ENCODE measurements at places on chromosomes 1 and 21.

DNA sequence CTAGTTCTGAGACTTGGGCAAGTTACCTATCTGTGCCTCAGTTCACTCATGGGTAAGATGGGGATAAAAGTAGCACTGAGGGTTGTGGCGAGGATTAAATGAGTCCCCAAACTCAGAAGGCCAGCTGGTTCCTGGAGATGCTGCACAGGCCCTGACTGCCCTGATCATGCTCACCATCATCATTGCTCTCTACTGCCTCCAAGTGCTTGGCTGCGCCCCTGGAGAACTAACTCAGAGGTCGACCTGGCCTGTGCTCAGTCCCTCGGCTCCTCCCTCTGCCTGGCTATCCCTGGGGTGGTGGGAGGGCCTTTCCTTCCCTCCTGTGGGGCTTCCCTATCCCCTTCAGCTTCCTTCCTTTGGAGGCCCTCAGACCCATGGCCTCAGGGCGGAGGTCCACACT lies 5.6 kb downstream of the SLC5A9 start:
- DNase-seq, result no peak

GRCh38 chr1:167713330-167714081 lies 8.3 kb upstream of the MPZL1 start:
- DNase-seq, result no peak

GRCh38 chr1:244802041-244802440 lies 33.4 kb upstream of the COX20 start:
- DNase-seq, result no peak

DNA sequence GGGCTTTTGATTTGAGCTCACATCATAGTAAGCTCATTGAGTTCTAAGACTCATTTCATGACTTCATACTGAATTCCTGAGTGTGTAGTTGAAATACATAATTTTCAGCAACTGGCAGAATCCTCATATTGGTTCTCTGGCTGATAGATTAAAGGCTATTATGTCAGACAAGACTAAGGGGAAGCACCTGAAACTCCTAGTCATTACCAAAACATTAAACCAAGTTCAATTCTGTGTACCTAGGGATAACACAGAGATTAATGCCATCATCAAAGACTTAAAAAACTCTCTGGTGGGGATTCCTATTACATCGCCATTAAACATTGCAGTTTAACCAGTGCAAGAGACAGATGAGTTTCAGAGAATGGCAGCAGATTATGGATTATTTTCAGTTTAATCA lies 339.1 kb downstream of the PTPRC start:
- no peak for DNase-seq

DNA sequence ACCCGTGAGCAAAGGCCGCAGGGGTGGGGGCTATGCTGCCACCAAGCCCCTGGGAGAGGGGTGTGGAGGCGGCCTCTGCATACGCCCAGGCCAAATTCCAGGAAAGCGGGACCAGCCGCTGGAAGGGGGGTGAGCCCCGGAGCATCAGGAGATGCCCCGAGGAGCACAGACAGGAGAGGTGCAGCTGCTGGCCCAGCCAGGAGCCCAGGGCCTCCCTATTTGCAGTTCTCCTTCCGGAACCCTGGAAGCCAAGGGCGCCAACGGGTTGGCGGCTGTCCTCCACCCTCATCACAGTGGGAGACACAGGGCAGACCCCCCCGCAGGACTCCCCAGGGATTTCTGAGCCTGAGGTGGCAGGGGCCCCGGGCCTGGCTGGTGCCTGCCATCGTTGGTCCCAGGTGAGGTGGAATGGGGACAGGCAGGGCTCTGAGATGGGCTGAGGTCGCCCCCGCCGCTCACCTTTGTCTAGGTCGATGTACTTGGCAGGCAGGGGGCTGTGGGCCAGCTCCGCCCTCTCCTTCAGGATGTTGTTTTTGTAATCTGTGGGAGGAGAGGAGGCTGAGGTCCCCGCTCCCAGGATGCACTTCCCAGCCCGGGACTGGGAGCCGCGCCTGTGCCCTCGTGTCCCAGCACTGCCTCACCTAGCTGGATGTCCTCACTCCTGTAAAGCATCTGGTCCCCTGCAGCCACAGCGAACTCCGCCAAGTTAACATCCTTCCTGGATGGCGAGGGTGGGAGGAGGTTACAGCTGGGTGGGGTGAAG lies 4.4 kb upstream of the DVL1 start:
- no peak for DNase-seq

GRCh38 chr1:25774921-25775771 lies 24.8 kb upstream of the SELENON start:
- peak; percentile 46 for DNase-seq

GRCh38 chr1:59814180-59814900 lies 409 bp upstream of the HOOK1 start:
- DNase-seq, result peak; percentile 58

GRCh38 chr1:118751166-118751565 lies 237.0 kb downstream of the TBX15 start:
- DNase-seq, result no peak

DNA sequence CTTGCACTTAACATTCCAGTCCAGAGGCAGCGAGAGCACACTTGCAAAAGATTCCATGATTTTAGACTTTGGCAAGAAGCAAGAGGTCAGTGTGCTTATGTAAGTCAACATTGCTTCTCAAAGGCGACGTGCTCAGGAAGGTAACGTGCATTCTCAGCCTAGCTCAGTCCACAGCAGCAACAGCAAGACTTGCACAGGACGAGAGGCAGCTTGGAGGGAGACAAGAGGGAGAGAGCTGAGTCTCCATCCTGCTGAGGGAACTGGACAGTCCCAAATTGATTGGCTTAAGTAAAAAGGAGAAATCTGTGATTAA lies 56.5 kb downstream of the PTP4A2 start:
- no peak for DNase-seq

GRCh38 chr1:154750681-154751665 lies 119.1 kb downstream of the KCNN3 start:
- DNase-seq, result no peak

- DNase-seq, result no peak
These were observed 119.0 kb upstream of the NFIA start for GRCh38 chr1:60963167-60963940.

DNA sequence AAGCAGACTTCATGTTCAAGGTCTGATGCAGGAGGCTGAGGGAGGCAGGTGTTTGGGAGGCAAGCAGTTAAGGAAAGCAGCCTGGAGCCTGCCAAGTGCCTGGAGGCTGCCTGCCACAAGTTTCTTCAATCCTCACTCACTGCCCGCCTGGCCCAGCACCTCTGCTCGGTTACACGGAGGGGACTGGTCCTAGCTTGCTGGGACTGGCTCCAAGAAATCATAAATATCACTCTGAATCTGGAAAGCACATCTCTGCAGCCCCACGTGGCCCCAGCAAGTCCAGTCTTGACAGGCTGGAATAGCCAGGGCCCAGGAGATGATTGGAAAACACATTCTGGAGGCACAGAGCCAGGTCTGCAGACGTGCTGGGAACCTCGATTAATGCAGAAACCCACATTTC lies 83.9 kb downstream of the BCAR3 start:
- DNase-seq, result no peak

DNA sequence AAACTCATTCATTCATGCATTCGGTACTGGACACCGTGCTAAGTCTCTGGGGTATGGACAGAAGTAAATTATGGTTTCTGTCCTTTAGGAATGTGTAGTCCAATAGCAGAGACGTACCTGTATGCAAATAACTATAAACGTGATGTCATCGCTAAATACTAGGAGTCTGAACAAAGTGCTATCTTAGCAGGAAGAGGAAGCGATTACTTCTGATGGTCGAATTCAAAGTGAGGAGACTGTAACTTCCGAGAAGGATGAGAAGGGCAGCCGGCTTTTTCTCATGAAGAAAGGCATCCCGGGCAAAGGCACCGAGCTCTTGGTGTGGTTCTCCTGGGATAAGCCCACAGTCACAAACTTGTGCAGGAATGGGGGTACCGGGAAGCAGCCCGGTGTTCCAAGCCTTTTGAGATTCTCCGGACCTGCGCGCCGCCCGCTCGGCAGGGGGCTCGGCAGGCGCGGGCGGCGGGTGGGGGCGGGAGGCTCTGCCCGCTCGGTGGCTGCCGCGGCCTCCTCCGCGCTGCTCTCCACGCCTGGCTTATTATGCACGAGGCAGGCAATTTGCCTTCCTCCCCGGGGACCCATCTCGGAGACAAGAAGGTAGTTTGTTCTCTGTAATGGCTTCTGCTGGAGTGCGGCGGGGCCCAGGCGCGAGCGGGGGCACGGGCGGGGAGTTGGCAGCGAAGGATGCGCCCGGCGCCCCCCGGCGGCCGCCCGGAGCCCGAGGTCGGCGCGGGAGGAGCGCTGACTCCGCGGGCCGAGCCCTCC lies 67.5 kb upstream of the CD1D start:
- DNase-seq, result no peak

- no peak for DNase-seq
These were observed 3.5 kb downstream of the EPHX1 start for GRCh38 chr1:225813214-225813964.

- no peak for DNase-seq
These were observed 19.0 kb downstream of the BTG2 start for GRCh38 chr1:203324105-203325025.

- DNase-seq, result no peak
These were observed 95.6 kb downstream of the ZNF281 start for GRCh38 chr1:200314085-200314750.

DNA sequence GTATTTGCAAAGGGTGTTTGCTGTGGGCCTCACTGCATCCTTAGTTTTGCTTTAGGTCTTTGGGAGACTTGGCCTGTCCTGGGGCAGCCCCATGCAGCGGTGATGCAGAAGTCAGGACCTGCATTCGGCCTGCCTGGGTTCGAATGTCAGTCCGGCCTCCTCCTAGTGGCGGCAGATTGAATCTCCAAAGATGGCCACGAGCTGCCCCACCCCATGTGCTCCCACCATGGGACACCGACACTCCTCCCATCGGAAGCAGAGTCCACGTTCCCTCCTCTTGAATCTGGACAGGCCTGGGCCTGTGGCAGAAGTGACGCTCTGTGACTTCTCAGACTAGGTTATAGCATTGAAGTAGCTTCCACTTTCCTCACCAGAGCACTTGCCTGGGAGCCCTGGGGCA lies 16.3 kb upstream of the NPPB start:
- no peak for DNase-seq

GRCh38 chr1:9346566-9346965 lies 53.9 kb downstream of the SPSB1 start:
- DNase-seq, result no peak

DNA sequence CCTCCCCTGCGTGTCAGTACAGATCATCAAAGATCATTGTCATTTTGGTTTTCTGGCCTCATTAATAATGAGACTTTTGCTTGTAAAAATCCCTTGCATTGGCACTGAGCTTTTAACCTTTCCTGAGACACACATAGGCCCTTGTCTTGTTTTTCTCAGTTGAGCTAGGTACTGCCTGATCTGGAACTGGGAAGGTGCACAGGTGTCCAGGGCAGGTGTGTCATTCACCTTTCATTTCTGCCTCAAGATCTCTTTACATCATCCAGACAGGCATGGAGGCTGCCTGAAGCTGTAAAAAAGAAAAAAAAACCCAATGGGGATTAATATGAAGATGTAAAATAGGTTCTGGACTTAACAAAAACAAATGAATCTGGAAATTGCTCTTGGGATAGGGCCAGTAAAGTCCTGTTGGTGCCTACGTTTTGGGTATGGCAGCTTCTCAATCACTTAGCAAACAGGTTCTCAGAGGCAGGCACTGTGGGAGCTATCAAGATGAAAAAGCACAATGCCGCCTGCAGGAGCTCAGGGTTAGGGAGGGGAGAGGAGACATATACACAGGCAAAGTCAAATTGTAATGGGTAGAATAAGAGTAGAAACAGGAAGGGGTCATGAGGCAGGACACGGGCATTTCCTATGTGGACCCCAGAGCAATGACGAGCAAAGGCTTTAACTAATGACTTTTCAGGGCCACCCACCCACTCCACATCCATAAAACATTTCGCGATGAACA lies 1.0 kb upstream of the KCNC4 start:
- DNase-seq, result no peak

DNA sequence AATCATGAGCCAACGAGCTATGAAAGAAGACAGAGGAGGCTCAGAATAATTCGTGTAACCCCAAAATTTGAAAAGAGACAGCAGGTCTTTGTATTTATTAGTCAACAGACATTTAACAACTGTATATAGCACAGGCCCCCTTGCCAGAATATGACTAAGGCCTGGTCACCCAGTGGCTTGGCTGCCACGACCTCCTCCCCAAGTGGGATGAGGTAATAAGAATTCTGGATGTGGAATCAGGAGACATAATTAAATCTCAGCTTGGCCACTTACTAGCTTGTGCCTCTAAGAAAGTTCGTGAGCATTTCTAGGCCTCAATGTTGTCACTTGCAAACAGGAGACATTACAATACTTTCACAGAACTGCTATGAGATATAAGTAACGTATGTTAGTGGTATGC lies 134.2 kb upstream of the TNFSF4 start:
- DNase-seq, result no peak

DNA sequence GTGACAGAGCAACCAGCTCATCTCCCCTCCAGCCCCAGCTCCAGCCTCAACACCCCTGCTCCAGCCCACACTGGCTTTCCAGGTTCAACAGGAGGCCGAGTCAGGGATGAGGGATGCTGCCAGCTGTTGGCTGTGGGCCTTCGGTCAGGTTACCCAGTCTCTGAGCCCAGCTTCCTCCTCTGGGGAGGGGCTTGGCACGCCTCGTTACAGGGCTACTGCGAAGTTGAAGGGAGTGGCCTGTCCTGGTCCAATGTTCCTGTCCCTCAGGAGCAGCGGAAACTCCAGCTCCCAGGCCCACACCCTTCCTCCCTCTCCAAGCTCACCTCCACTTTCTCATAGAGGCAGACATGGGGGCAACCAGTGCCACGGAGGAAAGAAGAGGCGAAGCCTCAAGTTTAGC lies 15.1 kb upstream of the TAS1R2 start:
- DNase-seq, result no peak

- no peak for DNase-seq
These were observed 10.1 kb downstream of the FASLG start for GRCh38 chr1:172669011-172669410.

- DNase-seq, result no peak
These were observed 2.5 kb upstream of the PKNOX1 start for GRCh38 chr21:42971897-42972275.

- no peak for DNase-seq
These were observed 6.6 kb downstream of the CLEC20A start for GRCh38 chr1:178490136-178490535.

GRCh38 chr1:60073605-60074278 lies at the start of gene C1orf87:
C1orf87 (minus strand) TSS chr1:60073770; CDS start chr1:60072643, 1,127 bp downstream.
- DNase-seq, result no peak

DNA sequence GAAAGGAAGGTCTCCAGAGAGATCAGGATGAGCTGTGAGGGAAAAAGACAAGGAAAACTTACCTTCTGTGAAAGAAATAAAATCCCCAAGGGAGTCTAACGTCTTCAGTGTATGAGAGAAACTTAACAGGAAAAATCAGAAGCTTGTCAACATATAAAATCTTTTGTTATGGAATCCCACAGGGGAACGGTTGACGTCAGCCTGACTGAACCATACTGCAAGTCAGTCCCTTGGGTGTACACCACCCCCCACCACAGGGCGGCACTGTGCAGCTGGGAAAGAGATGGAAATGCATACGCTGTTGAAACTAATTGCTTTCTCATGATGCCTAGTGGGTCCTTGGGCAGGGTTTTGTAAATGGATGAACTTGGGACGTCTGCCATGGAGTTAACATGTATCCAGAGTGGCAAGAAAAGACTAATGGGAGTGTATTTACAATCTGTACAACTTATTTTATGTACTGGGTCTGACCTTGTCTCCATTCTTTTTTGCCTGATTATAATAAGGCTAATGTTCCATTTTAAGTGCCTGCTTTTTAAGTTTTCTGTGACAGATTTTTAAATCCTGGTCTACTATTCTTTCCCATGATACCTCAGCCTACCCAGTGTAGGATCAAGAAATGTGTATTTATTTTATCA lies 22.7 kb downstream of the UTP25 start:
- no peak for DNase-seq

- DNase-seq, result no peak
These were observed 10.5 kb downstream of the ARID1A start for GRCh38 chr1:26706315-26706714.

GRCh38 chr1:64296459-64296858 lies 93.0 kb downstream of the UBE2U start:
- no peak for DNase-seq

All from stimulated activated CD8-positive, alpha-beta memory T cell treated with anti-CD3 and anti-CD28 coated beads, Interleukin-4, amount 100 ng/mL, for 1 hour (primary cell).